Activated CD4-positive, CD25-positive, alpha-beta regulatory T cell (primary cell): ENCODE measurements at places on chromosomes 2 and 18.

- DNase-seq: no peak
Observed at GRCh38 chr2:219490600-219491130, 8.0 kb upstream of the GMPPA start.

DNA sequence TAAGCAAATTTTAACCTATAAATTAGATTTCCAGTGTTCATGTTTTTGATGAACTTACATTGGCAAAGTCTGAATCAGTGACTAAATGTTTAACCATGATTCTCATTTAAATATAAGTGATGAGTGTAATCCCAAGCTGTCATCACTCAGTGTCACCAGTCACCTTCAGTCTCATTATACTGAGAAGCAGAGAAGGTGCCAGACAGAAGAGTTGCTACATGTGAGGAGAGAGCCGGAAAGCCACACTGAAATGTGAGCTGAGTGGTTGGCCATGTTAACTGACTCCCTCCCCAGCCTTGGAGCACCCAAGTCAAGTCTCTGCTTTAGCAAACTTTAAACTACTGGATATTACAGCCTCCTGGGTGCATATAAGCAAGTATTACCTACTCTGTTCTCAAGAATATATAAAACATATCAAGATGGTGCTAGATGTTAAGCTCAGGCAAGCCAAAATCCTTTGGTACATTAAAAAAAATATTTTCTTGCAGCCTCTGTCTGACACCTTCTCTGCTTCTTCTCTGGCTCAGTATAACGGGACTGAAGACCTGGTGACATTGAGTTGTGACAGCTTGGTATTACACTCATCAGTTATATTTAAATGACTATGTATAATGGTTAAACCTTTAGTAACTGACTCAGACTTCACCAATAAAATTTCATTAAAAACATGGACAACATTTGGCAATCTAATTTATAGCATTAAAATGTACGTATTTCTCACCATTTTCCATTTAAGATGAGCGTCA, 75.8 kb upstream of the MAP3K20 start:
- DNase-seq: no peak

- no peak for DNase-seq
Observed at GRCh38 chr2:58634653-58635370, 393.7 kb upstream of the FANCL start.

GRCh38 chr2:237691029-237691907, 63.9 kb downstream of the LRRFIP1 start:
- no peak for DNase-seq

GRCh38 chr2:237479747-237480146, 7.3 kb upstream of the MLPH start:
- DNase-seq: no peak

- no peak for DNase-seq
Observed at GRCh38 chr2:44369392-44369791, 7.6 kb downstream of the CAMKMT start.

DNA sequence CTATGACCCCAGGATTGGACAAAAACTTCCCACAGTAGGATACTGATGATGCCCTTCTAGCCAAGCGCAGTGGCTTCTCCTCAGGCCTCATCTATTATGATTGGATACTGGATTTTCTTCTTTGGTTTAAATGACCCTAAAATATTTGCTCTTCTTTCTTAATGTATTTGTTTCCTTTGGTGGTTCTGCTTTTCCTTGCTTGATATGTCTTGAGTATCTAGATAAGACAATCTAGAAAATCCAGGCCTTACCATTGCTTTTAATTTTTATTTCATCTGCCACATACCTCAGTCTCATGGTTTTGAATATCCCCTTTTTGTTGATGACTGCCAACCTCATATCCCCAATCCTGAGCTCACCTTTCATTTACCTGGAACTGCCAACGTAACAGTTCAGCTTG, 35.6 kb downstream of the OTOF start:
- no peak for DNase-seq

GRCh38 chr2:74250189-74250631, 51.8 kb downstream of the MTHFD2 start:
- peak; percentile 39 for DNase-seq

GRCh38 chr2:189109921-189110397, 69.6 kb downstream of the COL5A2 start:
- DNase-seq: no peak

- DNase-seq: no peak
Observed at GRCh38 chr2:100297511-100297910, 24.8 kb downstream of the LONRF2 start.

- no peak for DNase-seq
Observed at GRCh38 chr2:48345176-48345575, 184.8 kb upstream of the STON1 start.

- no peak for DNase-seq
Observed at GRCh38 chr2:236120141-236120601, 48.0 kb downstream of the GBX2 start.

DNA sequence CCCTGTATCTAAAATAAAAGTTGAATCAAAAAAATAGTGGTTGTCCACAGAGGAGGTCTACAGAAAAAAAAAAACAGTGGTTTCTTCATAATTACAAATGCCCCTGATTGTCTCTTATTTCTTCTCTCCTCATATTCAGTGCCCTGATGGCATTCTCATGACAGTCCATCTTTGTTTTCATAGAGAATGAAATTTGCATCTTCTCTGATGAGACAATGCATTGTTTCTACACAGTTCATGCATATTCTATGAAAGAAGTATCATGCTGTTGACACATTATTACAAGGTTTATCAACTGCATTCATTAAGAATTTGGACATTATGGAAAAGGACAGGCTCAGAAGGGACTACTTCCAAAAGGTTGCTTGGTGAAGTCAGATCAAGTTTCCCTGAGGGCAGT, 59.5 kb downstream of the LHCGR start:
- no peak for DNase-seq
